NCI-H82 (cell line): ENCODE measurements at places on chromosomes 5 and 9.

DNA sequence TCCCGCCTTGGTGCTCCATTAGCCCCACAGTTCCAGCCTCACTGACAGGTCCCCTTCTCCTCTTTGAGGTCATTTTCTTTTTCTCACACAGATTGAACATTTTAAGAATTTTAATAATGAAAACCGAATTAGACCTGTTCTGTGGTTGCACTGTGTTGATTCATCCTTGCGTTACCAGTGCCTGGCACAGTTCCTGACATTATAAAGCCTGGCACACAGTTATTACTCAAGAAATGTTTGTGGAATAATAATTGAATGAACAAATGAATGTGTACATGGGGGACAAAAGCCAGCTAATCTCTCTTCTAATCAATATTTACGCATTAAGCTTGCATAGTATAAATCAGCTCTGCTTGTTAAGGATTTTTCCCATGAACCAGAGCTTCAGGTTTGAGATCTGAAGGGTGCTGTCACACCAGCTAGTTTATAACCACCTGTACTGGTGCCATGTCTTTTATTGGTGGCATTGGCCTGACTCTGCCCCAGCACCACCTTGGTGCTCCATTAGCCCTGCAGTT, 80.0 kb downstream of the SV2C start:
- no peak for DNase-seq

DNA sequence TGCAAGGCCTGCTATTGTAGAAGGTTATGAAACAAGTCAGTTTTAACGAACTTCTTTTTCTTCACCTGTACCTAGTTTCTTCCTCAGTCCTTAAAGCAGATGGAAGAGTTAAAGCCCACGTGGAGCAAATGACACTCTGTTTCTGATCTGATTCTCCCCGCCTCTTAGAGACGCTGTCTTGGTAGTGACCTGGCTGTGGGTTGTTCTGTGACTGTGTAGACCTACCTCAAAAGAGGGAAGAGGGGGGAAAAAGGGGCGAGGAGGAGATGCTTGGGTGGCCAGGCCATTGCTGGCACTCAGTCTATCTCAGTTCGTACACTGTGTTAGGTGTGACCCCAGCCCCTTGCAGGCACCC, 610 bp downstream of the GFRA3 start:
- DNase-seq, result no peak

DNA sequence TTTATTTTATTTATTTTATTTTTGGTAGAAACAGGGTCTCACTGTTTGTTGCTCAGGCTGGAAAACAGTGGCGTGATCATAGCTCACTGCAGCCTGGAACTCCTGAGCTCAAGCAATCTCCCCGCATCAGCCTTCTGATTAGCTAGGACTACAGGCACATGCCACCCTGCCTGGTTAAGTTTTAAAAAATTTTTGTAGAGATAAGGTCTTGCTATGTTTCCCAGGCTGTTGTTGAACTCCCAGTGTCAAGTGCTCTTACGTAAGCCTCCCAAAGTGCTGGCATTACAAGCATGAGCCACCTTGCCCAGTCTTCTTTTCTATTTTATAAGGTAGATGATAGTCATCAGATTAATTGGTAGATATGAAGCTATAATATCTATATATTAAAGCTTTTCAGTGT, 382.7 kb downstream of the CDH12 start:
- no peak for DNase-seq

DNA sequence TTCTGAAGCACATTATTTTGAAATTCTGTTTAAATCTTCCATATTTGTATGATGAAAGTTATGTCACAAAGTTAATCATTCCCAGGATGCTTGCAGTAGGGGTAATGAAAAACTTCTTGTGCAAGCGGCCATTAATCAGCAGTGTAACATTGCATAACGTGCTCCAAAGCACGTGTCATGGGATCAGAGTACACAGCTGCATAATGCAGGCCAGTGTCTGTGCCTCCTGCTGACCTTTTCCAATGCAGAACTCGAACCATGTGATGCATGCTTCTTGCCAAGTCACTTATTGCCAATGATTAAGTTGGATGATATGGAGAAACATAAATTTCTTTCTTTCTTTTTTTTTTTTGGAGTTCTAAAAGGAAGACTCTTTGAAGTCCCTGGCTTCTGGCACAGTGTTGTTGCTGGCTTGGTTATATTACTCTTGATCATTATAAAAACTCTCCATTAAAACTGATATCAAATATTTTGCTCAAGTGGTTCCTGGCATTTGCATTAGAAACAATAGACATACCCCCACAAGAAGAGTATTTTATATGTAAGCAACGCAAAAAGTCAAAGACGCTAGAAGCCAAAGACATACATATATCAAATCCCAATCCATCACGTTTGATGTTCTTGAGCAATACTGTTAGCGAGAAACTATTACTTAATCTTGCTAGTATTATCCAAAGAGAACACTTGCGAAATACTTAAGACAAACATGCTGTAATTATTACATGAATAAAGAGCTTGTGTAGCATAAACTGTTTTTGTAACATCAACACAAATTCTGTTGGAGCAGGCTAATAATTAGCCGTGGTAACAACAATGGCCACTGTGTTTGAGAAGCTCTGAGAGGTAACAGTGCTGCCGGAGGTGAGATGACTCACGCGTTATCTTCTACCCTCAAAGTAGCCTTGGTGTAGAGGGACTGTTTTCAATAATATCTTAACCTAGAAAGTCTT, 164.2 kb downstream of the AUH start:
- DNase-seq, result no peak

GRCh38 chr9:133056533-133056932, 5.2 kb upstream of the CEL start:
- DNase-seq, result no peak

DNA sequence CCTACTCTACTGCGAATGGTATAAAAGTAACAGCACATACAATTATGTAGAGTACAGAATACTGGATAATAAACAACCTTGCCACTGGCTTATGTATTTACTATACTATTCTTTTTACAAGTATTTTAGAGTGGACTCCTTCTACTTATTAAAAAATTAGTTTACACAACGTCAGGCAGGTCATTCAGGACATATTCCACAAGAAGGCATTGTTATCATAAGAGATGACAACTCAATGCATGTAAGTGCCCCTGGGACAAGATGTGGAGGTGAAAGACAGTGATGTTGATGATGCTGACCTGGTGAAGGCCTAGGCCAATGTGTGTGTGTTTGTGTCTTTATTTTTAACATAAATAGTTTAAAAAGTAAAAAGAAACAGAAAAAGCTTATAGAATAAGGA, 421.7 kb downstream of the CDH12 start:
- peak; percentile 16 for DNase-seq

GRCh38 chr5:178163772-178164735, 10.4 kb upstream of the NHP2 start:
- DNase-seq, result peak; percentile 92

DNA sequence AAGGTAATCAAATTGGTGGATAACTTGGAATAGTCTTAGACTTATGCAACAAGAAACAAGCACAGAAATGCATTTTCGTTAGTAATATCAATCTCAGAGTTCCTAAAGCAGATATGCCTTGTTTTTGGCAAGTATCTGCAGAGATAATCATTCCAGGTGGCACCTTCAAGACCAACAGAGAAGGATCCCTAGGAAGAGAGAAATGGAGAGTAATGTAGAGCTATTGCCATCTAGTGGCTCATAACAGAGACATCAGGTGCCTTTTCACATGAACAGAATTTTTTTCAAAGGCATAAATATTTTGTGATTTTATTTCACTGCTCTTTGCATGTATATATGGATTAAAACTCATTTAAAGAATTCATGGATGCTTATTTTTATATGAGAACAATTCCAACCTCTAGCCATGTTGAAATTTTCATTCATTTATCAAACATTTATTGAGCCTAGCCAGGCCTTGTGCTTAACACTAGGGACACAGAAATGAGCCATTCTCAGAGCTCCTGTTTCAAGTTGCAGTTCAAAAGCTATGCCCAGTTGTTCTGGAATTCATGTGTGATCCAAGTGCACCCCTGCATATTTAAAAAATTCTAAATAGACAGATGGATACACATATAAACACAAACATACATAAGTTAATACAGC, 117.5 kb upstream of the OR13F1 start:
- peak; percentile 80 for DNase-seq

GRCh38 chr5:22908129-22908528, 55.0 kb upstream of the CDH12 start:
- DNase-seq, result no peak

- peak; percentile 30 for DNase-seq
These were observed 208.0 kb upstream of the ARRDC3 start for GRCh38 chr5:91591076-91591475.

DNA sequence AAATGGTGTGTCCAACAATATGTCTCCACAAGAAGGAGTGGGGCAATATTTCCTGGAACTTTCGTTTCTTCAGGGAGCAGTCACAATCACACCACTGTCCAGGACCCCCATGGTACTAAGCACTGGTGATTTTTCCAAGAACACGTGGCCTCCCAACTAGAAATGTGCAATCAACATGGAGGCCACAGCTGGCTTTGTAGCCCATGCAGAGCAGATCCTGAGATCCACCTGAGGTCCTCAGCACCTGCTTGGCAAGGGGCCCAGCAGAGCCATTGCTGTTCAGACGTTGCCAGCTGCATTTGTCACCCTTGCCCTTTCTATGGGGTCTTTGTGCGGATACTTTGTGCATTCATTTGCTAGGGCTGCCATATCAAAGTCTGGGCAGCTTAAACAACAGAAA, 334.5 kb upstream of the IRX4 start:
- DNase-seq, result no peak

DNA sequence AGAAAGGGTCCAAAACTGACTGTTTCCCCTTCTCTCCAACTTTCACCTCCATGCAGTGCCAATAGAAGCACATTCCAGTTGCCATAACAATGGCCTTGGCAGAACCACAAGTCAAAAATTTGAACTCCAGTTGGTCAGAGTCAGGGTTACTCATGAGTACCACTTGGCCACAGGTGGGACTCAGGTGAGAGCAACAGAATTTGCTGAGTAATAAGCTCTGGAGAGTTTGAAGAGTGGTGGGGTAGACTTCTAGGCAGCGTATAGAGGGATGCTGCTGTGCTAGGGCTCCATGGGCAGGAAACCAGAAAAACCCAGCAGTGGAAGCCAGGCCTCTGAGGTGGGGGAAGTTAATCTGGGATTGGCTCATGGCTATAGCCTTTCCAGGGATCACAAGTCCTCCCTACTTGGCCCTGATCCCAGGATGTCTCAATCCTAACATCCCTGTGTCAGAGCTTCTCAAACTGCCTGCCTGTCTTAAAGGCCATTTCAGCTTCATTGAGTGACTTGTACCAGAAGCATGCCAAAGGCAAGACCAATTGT, 30.2 kb downstream of the SNX18 start:
- DNase-seq, result peak; percentile 44

DNA sequence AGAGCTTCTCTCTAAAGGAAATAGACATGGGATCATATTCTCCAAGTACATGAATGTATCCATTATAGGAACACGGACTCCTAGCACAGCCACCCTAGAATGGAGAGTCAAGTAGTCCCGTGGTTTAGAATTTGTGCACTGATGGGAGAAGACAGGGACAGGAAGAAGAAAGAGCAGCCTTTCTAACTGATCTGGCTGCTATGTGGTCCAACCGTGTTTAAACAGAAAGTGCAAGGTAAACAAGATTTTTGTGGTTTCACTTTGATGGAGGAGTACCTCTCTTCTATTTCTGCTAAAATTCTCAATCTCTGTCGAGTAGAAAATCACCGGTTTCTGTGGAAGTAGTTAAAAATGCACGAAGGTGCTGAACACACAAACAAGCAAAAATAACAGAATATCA, 171.3 kb downstream of the ST8SIA4 start:
- DNase-seq, result no peak

GRCh38 chr9:86304236-86304730, 21.9 kb upstream of the ISCA1 start:
- no peak for DNase-seq

- DNase-seq, result no peak
These were observed 218.7 kb downstream of the TRPM3 start for GRCh38 chr9:70902692-70903131.

DNA sequence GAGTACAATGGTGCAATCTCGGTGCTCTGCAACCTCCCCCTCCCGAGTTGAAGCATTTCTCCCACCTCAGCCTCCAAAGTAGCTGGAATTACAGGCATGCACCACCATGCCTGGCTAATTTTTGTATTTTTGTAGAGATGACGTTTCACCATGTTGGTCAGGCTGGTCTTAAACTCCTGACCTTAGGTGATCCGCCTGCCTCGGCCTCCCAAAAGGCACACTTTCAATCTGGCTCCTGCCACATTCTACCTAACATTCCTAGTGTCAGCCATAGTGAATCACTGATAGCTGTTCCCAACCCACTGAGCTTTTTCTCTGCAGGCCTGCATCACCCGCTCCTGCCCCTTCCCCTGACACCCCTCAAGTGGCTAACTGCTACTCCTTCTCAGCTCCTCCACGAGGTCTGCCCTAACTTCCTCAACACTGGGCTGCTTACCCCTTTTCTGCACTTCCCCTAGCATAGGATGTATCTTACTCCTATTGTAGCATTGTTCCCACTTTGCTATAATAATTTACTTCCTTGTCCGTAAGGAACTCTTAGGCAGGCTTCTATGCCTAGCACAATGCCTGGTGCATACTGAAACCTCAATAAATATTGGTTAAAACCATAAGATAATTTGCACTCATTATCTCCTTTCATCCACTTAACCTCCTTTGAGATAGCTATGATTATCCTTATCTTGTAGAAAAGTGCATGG, 42.0 kb upstream of the LIFR start:
- peak; percentile 9 for DNase-seq

DNA sequence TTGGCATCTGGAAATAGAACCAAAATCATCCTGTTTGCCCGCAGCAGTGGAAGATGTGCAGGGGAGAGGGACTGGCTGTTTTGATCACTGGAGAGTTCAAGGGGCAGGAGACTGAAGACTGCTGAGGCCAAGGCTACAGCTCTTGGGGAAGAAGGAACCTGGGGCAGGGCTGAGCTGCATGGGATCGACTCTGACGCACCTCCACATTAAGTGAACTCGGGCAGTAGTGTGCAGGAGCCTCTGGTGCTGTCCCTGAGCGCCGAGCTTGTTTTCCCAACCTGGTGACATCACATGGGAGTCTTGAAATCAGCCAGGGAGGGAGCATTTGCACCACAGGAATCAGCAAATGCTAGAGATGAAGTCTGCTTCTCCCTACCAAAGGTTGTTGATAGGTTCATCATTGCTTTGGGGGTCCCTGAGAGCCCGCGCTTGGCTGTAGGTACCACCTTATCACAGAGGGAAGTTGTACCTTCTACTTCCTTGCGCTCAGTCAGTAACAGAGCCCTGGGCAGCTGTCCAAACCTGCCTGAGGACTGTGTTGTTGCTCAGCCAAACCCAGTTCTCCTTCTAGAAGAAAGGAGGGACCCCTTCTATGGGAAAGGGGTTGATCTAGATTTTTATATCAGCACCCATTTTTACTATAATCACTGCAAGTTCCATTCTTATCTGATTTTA, 52.3 kb upstream of the CTSL start:
- no peak for DNase-seq

GRCh38 chr5:132094393-132095076, 20.9 kb downstream of the CSF2 start:
- peak; percentile 8 for DNase-seq

- DNase-seq, result no peak
These were observed 12.8 kb upstream of the KCNV2 start for GRCh38 chr9:2704504-2704903.

DNA sequence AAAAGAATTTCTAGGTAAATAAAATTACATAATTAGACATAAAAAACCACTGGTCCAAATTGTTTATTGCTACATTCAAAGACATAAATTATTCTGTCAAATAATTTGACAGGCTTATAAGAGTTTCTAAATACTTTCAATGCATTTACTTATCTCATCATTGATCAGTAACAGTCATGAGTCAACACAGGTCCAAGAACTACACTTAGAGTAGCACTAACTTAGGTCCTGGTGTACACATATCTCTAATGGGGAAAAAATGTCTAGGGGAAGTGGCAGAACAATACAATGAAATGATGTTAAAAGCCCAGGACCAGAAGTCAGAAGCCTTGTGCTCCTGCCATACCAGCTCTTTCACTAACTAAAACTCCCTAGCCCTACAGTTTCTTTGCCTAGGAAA, 96.5 kb upstream of the SLCO6A1 start:
- DNase-seq, result no peak
